ENCODE measurements at places on chromosomes 4 and X.

- no peak for DNase-seq
These were observed 44.9 kb downstream of the SH3KBP1 start for GRCh38 chrX:19842542-19842941.

DNA sequence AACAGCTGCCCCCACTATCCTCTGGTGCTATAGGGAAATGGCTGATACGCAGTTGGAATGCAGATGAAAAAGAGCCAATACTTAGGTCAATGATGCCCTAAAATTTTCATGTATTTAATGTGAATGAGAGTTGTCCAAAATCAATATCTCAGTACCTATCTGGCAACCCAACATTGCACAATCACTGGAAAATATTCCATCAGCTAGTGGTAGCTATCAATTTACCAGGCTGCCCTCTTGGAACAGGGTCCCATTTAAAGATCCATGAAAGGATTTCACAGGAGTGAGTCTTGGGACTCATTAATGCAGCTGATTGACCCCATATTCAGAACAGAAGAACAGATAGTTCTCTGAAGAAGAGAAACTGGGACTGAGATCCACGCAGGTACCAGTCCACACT, 638.9 kb downstream of the SMARCA1 start:
- no peak for DNase-seq

DNA sequence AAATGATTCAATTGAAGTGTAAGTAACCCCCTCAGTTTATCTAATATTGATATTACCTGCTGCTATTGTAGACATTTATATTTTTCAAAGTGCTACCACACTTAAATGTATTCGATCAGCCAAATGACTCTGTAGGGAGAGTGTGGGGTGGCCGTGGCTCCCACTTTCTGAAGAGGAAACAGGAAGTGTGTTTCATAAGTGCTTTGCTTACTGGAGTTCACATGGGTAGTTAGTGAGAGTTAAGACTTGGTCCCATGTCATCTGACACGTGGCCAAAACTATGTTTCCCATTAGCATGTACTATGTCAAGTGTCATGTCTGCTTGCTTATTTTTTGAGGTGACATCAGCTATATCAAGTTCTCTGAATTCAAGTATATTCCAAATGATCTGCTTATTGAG, 308.1 kb upstream of the GATB start:
- no peak for DNase-seq

GRCh38 chr4:108168160-108168670, 517 bp downstream of the LEF1 start:
- DNase-seq = peak; percentile 27

DNA sequence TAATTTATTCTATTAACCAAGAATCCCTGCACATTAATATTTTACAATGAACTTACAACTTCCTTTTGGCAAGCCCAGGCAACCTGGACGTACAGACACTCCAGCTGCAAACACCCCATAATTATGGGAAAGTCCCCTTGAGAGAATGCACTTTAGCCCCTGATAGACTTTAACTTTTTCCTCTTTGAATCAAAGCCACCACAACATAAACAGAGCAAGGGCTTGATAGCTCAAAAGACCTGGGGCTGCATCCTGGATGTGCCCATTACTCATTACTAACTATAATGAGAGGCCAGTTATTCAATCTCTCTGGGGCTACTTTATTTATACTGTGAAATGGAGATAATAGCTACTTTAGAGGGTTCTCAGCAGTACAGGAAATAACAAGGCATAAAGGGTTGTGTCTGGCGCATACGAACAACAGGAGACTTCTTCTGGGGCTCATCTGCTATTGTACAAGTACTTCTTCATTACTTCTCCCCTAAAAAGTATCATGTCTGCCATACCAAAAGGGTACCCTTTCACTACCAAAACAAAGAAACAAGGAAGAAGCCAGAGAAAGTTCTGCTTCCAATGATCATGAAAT, 54.9 kb downstream of the CASK start:
- no peak for DNase-seq

All from fibroblast of villous mesenchyme (primary cell).